Right renal cortex interstitium (tissue), 3 donors: ENCODE measurements at places on chromosomes 12 and 14.

- DNase-seq, result no peak
These were observed 170.3 kb upstream of the BMP4 start for GRCh38 chr14:54126947-54127346.

DNA sequence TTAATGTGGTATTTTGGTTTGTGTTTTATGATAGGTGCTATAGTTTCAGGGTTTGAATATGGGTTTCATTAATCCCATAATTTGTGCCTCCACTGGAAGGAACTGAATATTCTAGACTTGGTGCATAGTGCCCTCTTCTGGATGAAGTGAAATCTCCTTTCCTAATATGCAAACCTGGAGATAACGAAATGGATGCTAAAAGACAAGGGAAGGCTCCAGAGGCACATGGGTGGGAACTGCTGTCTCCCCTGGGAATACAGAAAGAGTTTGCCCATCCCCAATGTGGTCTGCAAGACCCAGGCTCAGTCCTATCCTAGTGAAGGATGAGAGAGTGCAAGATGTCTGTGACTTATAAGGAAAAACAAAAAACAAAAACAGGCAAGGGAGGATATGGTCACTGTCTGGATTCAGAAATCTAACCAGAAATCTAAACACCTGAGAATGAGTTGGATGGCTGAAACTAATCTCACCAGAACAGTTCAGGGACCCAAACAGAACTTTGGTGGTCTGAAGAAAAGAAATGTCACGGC is 142.3 kb upstream of the TMPO start:
- DNase-seq, result no peak

GRCh38 chr12:116689521-116689920 is 48.3 kb downstream of the SPRING1 start:
- no peak for DNase-seq

DNA sequence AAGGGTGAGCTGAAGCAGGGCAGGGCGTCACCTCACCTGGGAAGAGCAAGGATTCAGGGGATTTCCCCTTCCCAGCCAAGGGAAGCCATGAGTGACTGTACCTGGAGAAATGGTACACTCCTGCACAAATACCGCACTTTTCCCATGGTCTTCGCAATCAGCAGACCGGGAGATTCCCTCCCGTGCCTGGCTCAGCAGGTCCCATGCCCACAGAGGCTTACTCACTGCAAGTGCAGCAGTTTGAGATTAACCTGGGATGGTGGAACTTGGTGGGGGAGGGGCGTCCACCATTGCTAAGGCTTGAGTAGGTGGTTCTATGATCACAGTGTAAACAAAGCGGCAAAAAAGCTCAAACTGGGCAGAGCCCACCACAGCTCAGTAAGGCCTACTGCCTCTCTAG is 11.0 kb upstream of the DHRS4 start:
- no peak for DNase-seq

DNA sequence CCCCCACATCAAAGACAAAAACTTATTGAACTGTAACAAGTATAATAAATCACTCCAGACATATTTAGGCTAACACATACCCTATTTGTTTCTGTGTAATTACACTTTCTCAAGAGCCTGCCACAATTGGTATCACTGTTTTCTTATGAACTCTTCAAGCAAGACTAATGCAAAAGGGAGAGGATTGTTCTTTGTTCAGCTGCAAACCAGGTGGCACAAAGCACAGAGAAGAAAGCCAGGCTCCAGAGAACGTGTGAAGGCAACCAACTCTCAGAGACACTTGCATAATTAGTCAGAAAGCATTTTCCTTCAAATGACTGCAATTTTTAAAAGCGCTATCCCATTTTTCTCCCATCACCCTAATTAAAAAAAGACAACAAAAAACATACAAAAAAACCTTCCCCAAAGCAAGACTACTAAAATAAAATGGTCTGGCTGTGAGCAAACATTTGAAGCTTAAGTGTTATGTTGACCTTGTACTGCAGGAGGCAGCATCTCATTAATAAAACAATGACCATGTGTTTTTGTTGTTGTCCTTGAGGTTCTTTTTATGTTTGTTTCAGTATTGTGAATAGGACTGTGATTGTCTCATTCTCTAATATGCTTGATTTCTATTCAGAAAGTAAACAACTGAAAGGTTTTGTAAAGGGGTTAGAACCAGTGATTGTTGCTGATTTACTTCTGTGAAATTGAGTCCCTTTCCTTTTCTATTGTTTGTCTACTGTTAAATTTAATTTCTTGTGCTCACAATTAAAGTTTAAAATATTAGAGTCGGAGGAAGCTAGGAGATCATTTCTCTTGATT is 452.7 kb upstream of the PDE3A start:
- no peak for DNase-seq

DNA sequence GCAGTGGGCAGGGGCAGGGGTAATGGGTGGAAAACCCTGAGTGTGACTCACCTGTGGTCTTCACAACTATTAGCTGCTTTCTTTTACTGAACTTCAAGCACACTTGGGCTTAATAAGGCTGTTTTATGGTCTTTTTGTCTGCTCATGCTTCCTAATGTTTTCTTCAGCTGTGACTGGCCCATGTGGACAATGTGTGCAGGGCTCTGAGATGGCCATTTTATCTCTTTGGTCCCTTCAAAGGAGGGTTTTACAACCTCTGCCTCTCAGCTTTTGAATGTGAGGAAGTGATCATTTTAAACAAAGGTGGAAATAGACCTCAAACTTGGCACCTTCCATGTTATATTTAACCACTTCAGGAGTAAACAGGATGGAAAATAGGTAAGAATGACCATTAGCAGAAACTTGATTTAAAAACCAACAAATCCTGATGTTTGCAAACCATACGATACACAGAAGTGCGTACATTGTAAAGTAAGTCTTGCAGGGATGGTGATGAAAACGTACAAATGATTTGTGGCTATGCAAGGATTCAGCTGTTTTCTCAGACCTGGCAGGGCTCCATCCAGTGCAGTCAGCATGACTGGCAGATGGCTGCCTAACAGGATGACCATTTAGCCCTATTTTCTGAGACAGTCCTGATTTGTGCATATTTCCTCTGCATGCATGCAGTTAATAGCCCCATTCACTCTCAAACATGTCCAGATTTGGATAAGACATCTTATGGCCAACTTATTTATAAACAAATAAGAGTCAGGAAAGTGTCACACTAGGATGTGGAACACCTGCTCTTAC is 103.2 kb downstream of the SLC38A4 start:
- DNase-seq, result no peak

DNA sequence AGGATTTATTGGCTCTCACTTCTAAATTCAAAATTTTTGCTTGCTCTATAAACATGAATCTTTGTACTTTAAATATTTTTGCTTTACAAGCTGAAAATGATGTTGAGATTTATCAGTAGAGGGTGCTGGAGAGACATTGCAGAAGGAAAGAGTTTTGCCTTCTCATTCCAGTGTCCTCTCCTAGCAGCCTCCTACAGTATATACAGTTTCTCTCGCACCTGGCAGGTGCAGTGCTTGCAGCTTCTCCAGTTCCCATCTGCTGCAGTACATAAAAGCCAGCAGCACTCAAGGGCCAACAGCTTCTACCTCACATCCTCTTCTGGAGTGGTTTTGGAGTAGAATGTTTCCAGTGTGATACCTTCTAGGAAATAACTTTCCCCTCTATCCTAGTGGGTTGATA is 601.8 kb upstream of the ATXN7L3B start:
- DNase-seq, result no peak

- no peak for DNase-seq
These were observed 890 bp downstream of the SPTLC2 start for GRCh38 chr14:77615361-77616132.

GRCh38 chr12:104866291-104866690 is 91.8 kb downstream of the SLC41A2 start:
- DNase-seq, result no peak

GRCh38 chr12:6450869-6451347 is 934 bp upstream of the TAPBPL start:
- DNase-seq, result no peak

GRCh38 chr14:52043690-52044089 is 25.2 kb downstream of the NID2 start:
- DNase-seq, result no peak

DNA sequence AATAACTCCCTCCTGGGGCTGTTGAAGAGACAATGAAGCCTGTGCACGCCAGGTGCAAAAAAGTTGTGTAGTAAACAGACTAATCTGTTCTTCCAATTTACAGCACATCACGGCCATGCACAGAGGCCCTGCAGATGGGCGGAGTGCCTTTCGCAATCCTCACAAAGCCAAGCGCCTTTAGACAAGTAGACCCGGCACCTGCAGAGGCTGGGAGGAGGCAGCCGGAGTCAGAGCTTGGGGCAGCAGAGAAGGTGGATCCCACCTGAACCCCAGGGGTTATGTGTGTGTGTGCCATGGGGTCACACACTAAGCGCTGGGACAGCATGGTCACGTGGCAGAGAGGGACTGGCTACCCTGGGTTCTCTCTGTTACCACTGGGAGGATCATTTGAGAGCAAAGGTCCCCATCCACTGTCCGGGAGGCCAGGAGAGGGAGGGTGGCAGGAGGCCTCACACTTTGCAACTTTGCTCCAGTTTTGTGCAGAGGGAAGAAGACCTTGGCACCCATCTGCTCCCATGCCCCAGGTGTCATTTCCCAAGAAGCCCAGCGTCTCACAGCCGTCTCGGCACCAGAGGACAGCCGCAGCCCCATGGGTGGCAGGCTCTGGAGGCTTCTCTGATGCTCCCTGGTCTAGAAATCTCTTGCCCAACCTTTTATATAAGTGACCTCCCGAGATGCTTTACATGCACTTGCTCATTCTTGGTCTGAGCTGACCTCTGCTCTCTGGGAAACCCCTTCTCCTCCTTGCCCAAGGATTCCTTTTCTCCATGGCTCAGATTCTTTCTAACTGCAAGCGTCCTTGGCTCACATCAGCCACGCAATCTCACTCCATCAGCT is 80.0 kb upstream of the DICER1 start:
- no peak for DNase-seq

DNA sequence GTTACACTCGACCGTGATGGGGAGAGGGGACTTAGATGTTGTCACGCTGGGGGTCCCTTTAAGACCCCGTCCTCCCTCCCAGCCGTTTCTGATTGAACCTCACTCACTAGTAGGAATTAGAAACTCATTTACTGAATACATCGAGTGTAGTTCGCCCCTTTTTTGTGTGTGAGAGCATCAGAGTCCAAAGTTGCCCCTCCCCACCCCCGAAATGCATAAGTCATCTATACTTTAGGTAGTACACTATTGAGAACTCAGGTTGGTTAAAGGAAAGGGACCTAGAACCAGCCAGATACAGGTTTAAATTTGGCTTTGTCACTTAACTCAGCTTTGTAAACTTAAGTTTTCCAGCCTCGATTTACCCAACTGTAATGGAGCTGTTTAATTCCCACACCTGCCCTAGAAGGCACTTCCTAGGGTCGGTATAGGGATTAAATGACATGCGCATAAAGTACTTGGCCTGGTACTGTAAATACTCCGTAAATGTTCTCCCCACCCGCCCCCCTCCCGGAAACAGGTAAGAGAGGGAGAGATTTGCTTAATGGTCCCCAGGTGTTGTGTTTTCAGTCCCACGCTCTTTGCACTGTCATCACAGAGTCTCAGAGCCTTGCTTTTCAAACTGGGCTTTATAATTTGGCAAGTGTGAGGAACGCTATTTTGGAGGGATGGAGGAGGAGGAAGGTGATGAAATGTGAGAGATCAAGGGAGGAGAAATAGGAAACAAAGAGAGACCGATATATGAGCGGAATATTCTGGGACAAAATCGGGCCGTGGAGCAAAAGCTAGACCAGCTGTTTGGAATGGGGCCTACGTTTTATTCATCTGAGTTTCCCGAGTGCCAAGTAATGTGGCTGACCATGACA is 897 bp downstream of the SUDS3 start:
- DNase-seq, result no peak

DNA sequence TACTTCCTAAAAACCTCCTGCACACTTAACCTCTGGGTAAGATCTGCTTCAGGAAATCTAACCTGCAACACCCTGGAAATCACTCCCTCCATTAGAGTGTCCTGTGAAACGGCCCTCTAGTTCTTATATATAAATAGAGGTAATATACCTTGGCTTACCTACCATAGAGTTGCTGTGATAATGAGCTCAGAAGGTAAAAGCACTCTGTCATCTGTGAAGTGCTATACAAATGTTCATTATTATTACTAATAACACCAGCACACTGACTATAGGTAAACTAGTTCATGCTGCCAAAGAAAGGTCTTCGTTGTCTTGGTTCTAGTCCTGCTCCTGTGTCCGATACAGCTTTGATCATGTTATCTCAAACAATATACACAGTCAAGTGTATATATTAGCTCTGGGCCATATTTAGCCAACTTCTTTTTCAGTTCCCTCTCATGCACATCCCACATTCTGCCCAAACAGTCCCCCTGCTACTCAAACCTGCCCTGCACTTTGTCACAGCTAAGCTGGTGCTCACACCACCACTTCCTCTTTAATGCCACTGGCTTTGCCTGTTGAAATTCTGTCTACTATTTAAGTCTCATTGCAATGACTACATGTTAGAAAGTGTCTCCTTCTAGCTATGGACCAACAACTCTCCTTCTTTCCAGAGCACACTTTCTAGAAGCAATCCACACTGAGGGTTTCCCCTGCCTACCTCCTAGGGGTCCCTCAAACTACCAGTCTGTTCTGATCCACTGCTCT is 5.1 kb downstream of the E2F7 start:
- DNase-seq, result no peak

- no peak for DNase-seq
These were observed 257.4 kb upstream of the TMTC1 start for GRCh38 chr12:30041096-30041495.

GRCh38 chr14:101948666-101949216 is 15.6 kb upstream of the DYNC1H1 start:
- DNase-seq, result no peak

DNA sequence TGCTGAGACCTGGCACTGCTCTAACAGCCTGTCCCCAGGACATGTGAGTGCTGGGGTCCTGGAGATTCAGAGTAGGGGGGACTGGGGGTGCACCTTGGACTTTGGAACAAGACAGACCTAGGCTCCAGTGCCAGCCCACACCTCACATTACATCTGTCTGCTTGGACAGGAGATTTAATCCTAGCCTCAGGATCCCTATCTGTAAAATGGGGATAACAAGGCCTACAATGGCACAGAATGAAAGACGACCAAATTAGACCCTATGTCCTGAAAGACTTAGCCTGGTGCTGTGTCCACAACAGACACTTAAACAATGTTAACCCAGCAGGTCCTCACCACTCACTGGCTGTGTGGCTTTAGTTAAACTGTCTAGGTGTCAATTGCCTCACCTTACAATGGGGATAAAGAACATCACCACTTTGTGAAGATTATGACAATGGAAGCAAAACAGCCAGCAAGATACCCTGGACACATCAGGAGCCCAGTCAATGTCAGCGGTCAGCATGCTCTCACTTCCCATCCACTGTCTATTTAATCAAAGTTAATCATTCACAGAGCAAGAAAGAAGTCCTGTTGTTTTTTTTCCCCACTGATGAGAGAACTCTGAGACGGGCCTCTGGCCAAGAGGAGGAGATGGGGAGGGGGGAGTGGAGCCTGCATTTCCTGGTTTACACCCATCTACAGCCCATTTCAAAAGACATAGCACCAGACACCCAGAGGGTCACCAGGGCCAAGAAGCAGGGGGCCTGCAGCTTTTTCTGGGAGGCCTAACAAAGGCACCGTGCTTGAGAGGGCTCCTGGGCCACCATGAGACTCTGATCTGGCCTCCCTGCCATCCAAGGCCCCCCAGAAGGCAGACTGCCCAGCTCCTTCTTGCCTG is 40.6 kb downstream of the ACTN1 start:
- no peak for DNase-seq

- DNase-seq, result no peak
These were observed 87.0 kb downstream of the SLC25A47 start for GRCh38 chr14:100410056-100410565.
